ENCODE measurements at places on chromosomes 12 and 14.

GRCh38 chr14:88611878-88612277 lies 49.0 kb downstream of the ZC3H14 start:
- DNase-seq = no peak

GRCh38 chr12:82414926-82415325 lies 56.6 kb downstream of the METTL25 start:
- DNase-seq = no peak

GRCh38 chr14:55975281-55975910 lies 142.8 kb upstream of the PELI2 start:
- DNase-seq = no peak

GRCh38 chr14:99127651-99128167 lies 144.3 kb downstream of the BCL11B start:
- DNase-seq = no peak

DNA sequence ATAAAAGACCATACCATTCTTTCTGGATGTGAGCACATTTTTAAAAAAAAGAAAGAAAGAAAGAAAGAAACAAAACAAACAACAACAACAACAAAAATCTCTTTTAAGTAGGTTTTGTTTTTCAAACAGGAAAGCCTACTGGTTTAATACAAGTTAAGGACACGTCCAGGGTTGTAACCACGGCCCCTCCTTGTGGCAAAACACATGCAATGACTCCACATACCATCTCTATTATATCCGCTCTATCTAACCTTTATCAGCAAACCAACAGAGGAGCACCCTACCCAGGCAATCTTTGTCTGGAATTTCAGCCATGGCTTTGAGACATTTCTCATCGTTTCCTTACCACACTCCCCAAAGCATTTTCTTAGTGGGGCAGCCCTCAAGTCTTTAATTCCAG lies 360.5 kb upstream of the TMPO start:
- DNase-seq = no peak

DNA sequence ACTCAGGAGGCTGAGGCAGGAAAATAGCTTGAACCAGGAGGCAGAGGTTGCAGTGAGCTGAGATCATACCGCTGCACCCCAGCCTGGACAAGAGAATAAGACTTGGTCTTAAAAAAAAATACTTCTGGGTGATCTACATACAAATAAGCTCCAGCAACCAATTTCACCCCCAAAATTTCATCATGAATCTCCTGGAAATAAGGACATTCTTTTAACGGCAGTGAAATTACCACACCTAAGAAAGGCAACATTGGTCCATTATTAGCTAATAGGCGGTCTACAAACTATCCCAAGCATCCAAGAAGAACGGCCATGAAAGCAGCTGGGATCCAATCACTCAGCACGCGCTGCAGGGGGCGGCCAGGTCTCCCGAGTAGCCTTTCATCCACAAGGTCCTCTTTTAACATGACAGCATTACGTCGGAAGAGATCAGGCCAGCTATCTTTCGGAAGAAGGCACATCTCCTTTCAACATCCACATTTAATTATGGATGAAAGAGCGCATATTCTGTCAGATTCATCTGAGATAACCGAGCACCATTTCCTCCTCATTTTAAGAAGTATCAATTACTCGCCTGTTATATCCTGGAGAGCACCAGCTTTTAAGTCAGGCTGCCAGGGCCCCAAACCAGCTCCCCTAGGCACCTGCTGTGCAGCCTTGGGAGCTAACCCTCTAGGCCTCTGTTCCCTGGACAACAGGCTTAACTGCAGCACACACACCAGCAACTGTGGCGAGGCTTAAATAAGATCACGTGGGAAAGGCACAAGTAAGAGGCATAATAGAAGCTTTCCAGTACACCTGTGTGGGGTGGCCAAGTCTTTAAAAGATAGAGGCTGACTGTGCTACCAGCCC lies 4.2 kb downstream of the SLC15A4 start:
- no peak for DNase-seq

- no peak for DNase-seq
Observed at GRCh38 chr12:47139000-47139681, 59.4 kb upstream of the AMIGO2 start.

GRCh38 chr14:79415726-79416125 lies 795.6 kb downstream of the DIO2 start:
- no peak for DNase-seq

GRCh38 chr14:54182419-54183045 lies 214.3 kb upstream of the CDKN3 start:
- peak; percentile 19 for DNase-seq

DNA sequence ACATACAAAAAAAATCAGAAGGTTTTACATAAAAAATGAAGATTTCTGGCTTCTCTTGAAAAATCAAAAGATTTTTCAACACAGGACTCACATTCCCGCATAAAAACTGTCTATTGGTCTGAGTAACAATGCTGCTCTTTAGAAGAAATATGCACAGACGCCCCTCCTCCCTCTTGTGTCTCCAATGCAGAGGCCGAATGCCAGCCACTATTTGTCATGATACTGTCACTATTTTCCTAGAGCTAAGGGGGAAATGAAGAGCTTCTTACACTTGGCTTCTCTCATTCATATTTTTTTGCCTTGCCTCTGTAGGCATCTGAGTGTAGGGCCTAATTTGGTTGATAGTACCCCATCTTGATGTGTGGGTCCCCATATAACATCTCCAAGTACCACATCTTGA lies 98.0 kb downstream of the BBS10 start:
- no peak for DNase-seq

GRCh38 chr12:54360717-54361456 lies 3.4 kb downstream of the GPR84 start:
- peak; percentile 47 for DNase-seq

GRCh38 chr14:105841022-105842009 lies 314.9 kb downstream of the TMEM121 start:
- no peak for DNase-seq

- DNase-seq = no peak
Observed at GRCh38 chr14:26021759-26022158, 576.1 kb downstream of the NOVA1 start.

- DNase-seq = no peak
Observed at GRCh38 chr12:111309584-111309983, 59.3 kb downstream of the PHETA1 start.

DNA sequence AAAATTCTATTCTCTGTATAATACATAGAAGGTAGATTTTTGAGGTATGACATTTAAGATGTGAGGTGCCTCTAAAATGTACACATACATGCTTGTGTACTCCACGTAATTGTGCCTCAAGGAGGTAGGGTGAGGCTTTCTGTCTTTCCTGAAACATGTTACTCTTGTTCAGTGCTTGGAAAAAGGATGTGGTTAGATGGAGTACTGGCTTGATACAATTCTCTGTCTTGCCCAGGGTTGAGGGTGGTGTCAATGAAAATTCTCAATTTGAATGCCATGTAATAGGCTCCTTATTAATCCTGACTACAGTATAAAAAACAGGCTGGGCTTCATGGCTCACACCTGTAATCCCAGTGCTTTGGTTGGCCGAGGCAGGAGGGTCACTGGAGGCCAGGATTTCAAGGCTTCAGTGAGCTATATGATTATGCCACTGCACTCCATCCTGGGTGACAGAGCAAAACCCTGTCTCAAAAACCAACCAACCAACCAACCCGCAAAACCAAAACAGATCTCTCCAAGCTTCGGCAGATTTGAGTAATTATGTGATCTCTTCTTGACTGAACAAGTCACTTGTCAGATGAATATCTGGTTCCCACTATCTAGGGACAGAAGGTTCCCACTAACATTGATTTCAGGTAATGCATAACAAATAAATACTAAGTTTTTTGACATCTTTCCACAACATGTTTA lies 41.6 kb downstream of the RCOR1 start:
- DNase-seq = no peak

- DNase-seq = no peak
Observed at GRCh38 chr14:31965071-31965734, 111.9 kb upstream of the ARHGAP5 start.
